ENCODE measurements at places on chromosomes 16 and 17. TPM values are rescaled to one million over a fixed set of nuclear protein-coding genes. Genes with fewer than 3 reads are reported as not detected.
A peak's percentile ranks its signal among the peaks of the same experiment; 100 is the strongest.

Gene DNAH2
- not detected for total RNA-seq

DNA sequence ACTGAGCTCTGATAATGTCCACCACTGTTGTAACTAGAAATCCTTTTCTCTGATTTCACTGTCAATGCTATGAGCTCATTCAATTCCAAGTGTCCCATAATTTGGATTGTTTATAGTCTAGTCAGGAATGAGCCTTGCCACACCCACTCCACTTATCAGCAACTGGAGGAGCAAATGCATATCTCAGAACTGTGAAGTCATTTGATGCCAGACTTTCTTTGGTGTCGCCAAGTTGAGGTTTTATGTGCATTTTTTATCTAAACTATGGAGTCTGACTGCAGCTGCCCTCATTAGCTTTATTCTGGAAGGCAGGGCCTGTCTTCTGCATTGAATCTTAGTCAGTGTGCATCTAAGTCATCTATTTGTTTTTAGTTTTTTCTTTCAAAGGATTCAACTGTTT, 361.3 kb downstream of the PMP22 start:
- no peak for DNase-seq
- H3K27ac ChIP-seq = no peak overlapping the region
- H3K4me3 ChIP-seq = no peak overlapping the region
- peaks cover 10% of the 10 kb centered on the region for H3K27me3 ChIP-seq

- H3K27ac ChIP-seq = no peak overlapping the region
- DNase-seq = no peak
- no peaks in the 10 kb centered on the region for H3K27me3 ChIP-seq
- no peak overlapping the region for H3K4me3 ChIP-seq
Observed at GRCh38 chr17:9436630-9437029, 139.0 kb downstream of the STX8 start.

- H3K4me1 ChIP-seq = no peaks in the 10 kb centered on the region
- no peak overlapping the region for H3K27ac ChIP-seq
- peaks cover 10% of the 10 kb centered on the region for H3K36me3 ChIP-seq
- H3K27me3 ChIP-seq = no peaks in the 10 kb centered on the region
Observed at GRCh38 chr17:75475144-75475835, 18.9 kb downstream of the TMEM94 start.

Gene CCL18
- total RNA-seq = not detected

Gene TBC1D3B
- 9.9 TPM for total RNA-seq

DNA sequence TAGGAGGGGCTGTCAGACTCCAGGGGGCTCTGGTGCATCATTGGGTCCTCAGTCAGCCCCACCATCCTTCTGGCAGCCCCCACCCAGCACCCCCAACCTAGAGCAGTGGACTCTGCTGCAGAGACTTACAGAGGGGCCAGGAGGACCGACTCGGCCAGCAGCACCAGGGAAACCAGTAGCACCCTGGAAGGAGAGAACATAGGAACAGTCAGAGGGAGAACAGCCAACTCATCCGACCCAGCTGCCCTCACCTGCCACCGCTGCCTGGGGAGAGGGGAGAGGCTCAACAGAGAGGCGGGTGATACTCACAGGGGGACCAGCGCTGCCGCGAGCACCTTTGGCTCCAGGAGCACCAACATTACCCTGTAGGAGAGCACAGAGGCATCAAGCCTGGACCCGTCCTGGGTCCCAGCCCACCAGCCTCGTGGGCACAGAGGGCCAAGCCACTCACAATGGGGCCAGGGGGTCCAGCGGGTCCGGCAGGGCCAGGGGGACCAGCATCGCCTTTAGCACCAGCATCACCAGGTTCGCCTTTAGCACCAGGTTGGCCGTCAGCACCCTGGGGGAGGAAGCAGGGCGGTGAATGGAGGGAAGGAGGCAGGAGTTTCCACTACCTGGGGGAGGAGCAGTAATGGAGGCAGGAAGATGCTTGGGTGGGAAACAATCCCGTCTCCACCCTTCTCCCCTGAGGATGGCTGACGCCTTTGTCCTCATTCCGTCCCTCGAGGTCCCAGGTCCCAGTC, 11.7 kb downstream of the COL1A1 start:
- no peak overlapping the region for H3K27ac ChIP-seq
- no peaks in the 10 kb centered on the region for H3K36me3 ChIP-seq
- H3K4me3 ChIP-seq = no peak overlapping the region
- H3K27me3 ChIP-seq = no peaks in the 10 kb centered on the region
- no peaks in the 10 kb centered on the region for H3K4me1 ChIP-seq
- no peak for DNase-seq

Gene SHBG
- total RNA-seq = not detected

Gene BIRC5
- total RNA-seq = 65.2 TPM

Gene SUZ12
- 58.1 TPM for total RNA-seq

Gene ADAM11
- total RNA-seq = 0.77 TPM

Gene YPEL2
- total RNA-seq = 25.3 TPM

Gene HOXB7
- total RNA-seq = 1.0 TPM

GRCh38 chr16:65121870-65122723, at the start of gene CDH11:
CDH11 (minus strand) TSS chr16:65122063; CDS start chr16:65004869, 117,194 bp downstream.
- H3K4me3 ChIP-seq = no peak within 1 kb of the TSS
- H3K36me3 ChIP-seq = no peaks in the 10 kb centered on the region
- peak; percentile 25 for DNase-seq
- peaks cover 39% of the 10 kb centered on the region for H3K27me3 ChIP-seq
- H3K4me1 ChIP-seq = no peaks in the 10 kb centered on the region

Gene G6PC1
- total RNA-seq = not detected

- peaks cover 4% of the 10 kb centered on the region for H3K36me3 ChIP-seq
- no peaks in the 10 kb centered on the region for H3K27me3 ChIP-seq
- peaks cover 12% of the 10 kb centered on the region for H3K4me1 ChIP-seq
- DNase-seq = no peak
- peak overlapping the region; percentile 73 for H3K27ac ChIP-seq
Observed at GRCh38 chr17:56290101-56290801, 137.0 kb downstream of the ANKFN1 start.

Gene EMP2
- total RNA-seq = not detected

DNA sequence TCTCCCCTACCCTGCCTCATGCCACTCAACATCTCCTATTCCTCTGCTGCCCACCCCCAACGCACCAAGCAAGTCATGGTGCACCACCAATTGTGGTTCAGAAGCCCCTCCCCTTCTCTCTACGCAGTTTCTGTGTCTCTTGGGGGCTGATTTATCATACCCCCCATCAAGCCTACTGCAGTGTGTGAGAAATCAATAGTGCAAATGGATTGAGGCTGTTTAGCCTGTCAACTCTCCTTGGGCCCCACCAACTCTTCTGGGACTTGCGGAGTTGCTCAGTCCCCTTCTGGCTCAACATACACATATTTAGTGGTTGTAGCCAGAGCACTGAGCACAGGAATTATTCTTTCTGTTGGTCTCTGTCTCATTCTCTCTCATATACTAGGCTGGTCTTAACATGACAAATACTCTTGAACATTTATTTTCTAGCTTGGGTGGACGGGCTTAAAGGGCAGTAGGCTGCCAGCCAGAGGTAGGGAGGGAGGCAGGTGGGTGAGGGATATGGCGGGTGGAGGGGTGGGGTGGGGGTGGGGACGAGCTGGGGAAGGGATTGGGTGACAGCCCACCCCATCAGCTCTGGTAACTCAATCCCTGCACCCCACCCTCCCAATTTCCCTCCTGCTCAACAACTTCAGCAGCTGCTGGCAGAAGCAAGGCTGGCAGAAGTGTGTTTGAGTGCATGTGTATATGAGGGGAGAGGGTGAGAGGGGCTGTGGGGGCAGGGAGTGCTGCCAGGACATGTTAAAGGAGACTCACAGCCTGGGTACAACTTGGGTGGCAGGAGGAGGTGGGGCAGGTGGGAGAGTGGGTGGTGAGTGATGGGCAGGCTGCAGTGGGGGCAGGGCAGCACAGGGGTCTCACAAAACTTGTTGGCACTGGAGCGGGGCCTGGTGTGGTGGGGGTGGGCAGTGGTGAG, 4.9 kb downstream of the RARA start:
- H3K4me3 ChIP-seq = no peak overlapping the region
- peak overlapping the region; percentile 57 for H3K27ac ChIP-seq
- no peak for DNase-seq
- peaks cover 73% of the 10 kb centered on the region for H3K4me1 ChIP-seq

- peaks cover 43% of the 10 kb centered on the region for H3K4me1 ChIP-seq
- H3K36me3 ChIP-seq = no peaks in the 10 kb centered on the region
- no peaks in the 10 kb centered on the region for H3K27me3 ChIP-seq
- H3K27ac ChIP-seq = no peak overlapping the region
- no peak overlapping the region for H3K4me3 ChIP-seq
Observed at GRCh38 chr17:40072040-40072734, 9.4 kb downstream of the THRA start.

DNA sequence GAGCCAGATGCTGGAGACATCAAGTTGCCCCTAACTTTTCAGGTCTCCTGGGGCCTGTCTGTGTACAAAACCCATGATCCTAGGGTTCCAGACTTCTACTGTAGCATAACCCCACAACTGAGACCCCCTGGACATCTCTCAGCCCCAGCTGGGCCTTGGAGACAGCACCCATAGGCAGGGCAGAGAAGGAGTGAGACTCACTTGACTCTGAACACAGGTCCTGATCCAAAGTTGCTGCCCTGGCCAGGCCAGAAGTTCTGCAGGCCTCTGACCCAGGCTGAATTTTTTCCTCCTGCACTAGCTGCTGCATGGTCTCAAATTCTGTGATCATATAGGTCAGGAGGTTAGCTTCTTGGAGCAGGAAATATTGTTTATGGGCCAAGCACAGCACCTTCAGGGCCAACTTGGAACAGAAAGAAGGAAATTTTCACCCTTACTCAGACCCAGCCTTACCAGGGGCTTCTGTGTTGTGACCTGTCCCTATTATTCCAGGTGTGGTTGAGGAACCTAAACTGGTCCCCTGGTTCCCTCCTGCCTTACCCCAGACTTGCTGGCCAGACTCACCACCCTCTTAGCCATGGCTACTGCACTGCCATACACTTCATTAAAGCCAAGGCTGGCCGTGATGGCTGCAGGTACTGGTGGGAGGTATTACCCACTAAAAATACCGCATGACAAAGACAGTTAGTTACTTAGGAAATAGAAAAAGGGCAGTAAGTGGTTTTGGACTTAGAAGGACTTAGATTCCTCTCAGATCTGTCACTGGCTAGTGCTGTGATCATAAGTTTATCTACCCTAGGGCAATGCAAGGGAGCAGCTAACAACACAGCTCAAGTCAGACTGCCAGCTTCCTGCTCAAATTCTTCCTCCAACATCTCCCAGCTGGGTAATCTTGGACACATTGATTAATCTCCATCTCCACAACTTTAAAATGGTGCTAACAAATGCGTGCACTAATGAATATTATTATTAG, 2180.1 kb downstream of the TP53TG3F start:
- no peaks in the 10 kb centered on the region for H3K27me3 ChIP-seq
- H3K4me1 ChIP-seq = no peaks in the 10 kb centered on the region
- DNase-seq = no peak
- H3K27ac ChIP-seq = no peak overlapping the region
- no peaks in the 10 kb centered on the region for H3K36me3 ChIP-seq

Gene TMEM106A
- 20.3 TPM for total RNA-seq

- DNase-seq = no peak
- H3K36me3 ChIP-seq = no peaks in the 10 kb centered on the region
- H3K27me3 ChIP-seq = peaks cover 24% of the 10 kb centered on the region
- no peaks in the 10 kb centered on the region for H3K4me1 ChIP-seq
- H3K27ac ChIP-seq = no peak overlapping the region
Observed at GRCh38 chr17:55492781-55493341, 18.4 kb downstream of the SMIM36 start.

Gene ZNF594
- 17.2 TPM for total RNA-seq

Gene NACA2
- total RNA-seq = not detected

DNA sequence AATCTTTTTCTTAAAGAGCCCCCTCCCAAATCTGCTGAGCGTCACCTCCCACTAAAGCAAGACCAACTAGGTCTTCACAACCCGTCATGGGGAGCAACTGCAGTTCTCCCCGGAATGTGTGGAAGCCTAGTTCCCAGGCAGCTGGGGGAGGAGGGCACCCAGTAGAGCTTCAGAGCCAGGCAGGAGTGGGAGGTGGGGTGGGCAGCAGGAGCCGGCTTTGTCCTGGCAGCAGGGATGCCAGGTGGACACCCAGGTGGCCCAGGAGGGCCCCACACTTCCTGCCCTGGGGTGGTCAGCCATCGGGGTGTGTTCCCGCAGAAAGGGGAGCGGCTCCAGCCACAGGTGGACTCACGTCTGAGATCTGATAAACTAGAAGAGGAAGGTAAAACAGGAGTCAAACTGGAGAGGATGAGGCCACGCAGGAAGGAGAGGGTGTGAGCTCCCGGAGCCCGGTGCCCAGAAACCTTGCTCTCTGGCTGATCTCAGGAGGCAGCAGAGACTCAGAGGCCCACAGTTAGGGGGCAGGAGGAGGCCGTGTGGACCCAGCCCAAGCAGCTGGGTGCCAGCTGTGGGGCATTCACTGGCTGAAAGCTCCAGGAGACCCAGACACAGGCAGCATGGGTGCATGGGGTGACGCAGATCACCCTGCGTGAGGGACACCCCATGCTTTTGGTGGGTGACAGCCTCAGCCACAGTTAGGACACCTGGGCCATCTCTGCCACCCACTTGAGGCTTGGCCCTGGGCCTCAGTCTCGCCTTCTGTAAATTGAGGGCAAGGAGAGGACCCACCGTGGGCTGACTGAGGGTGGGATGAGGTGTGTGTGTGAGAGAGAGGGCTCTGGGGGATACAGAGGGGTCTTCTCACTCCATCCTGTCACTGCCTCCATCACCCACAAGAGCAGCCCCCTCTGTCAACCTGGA, 260.8 kb upstream of the TNRC6C start:
- H3K27me3 ChIP-seq = peaks cover 31% of the 10 kb centered on the region
- H3K36me3 ChIP-seq = no peaks in the 10 kb centered on the region
- no peak overlapping the region for H3K27ac ChIP-seq
- peaks cover 3% of the 10 kb centered on the region for H3K4me1 ChIP-seq

- H3K27me3 ChIP-seq = no peaks in the 10 kb centered on the region
- DNase-seq = no peak
- H3K27ac ChIP-seq = peak overlapping the region; percentile 97
- peaks cover 70% of the 10 kb centered on the region for H3K4me1 ChIP-seq
Observed at GRCh38 chr17:80789356-80789902, 202.2 kb upstream of the CHMP6 start.

DNA sequence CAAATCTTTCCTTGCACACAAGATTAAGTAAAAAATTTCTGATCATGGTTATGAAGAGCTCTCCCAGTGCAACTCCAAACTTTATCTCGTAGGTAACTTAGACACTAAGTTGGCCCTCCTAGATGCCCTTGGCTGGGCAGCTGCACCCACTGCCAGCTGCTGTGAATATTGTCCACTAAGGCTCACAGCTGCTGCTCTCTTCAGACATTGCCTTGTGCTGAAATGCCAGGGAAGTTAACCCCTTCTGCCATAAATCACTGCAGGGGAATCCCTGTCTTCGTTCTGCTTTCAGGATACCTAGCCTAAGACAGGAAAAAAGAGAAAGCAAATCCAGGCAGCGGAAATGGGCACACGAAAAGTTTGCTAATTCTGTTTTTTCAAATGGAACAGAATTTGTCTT, 106.4 kb downstream of the IRX5 start:
- no peak for DNase-seq
- H3K27me3 ChIP-seq = no peaks in the 10 kb centered on the region
- no peaks in the 10 kb centered on the region for H3K4me1 ChIP-seq
- H3K4me3 ChIP-seq = no peak overlapping the region

GRCh38 chr17:77468897-77469296, 328.1 kb downstream of the SEC14L1 start:
- no peaks in the 10 kb centered on the region for H3K27me3 ChIP-seq
- DNase-seq = no peak
- H3K4me1 ChIP-seq = peaks cover 80% of the 10 kb centered on the region
- peak overlapping the region; percentile 77 for H3K27ac ChIP-seq
- peak overlapping the region; percentile 26 for H3K4me3 ChIP-seq
- peaks cover 48% of the 10 kb centered on the region for H3K36me3 ChIP-seq

GRCh38 chr17:50209472-50210239, 8.2 kb upstream of the COL1A1 start:
- H3K4me1 ChIP-seq = peaks cover 15% of the 10 kb centered on the region
